Effector memory CD8-positive, alpha-beta T cell (primary cell): ENCODE measurements at places on chromosomes 7 and 10.

GRCh38 chr10:114624951-114625780 lies 32.9 kb downstream of the ABLIM1 start:
- no peak for DNase-seq

- DNase-seq, result no peak
Observed at GRCh38 chr10:61701055-61701705, 38.5 kb downstream of the CABCOCO1 start.

- no peak for DNase-seq
Observed at GRCh38 chr10:45180946-45181875, 134.2 kb downstream of the OR13A1 start.

DNA sequence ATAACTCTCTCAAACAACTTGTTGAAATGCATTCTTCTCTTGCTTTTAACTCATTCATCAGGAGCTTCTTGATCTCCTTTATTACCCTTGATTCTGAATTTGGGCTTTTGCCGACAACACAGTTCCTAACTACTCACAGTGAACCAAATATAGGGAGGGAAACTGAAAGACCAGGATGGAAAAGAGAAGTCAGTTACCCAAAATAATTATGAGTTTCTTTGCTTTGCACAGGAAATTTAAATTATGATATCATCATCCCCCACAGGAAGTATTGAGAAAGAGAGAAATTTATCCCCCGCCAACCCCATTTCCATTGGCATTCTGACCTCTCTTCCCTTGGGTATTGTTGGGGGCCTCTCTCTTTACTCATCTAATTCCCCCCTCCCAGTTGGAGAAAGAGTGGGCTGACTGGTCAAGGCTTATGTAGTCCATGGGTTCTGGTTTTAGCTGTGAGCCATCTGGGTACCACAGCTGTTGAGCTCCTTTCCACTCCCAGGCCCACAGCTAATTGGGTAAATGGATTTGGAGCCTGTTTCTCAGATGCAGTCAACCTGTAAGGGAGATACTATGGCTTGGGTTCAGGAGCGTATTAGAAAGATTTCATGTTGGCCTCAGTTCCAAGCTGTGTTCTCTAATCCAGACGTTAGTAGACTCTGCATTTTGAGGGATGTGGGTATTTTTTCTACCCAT lies 109.0 kb downstream of the FZD1 start:
- no peak for DNase-seq

GRCh38 chr10:112763916-112764520 lies 186.0 kb upstream of the TCF7L2 start:
- no peak for DNase-seq

GRCh38 chr7:73470208-73470607 lies 36.6 kb downstream of the FZD9 start:
- no peak for DNase-seq

- no peak for DNase-seq
Observed at GRCh38 chr10:49140304-49141177, 6.7 kb upstream of the FAM170B start.

DNA sequence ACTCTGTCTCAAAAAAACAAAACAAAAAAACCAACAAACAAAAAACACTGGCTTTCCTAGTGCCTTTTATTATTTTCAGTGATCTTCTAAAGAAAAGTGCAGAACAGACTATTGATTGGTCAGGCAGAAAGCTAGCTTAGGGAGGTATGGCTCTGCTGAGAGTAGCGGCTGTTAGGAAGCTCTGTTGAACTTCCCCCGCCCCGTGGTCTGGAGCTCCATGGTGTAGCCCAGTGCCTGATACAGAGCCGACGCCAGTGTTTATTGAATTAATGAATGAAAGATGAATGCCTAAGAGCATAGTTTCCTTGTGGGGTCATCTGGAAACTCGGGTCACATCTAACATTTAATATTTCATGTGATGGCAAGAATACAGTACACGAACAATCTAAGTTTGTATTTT lies 90.5 kb upstream of the ARMC3 start:
- no peak for DNase-seq

DNA sequence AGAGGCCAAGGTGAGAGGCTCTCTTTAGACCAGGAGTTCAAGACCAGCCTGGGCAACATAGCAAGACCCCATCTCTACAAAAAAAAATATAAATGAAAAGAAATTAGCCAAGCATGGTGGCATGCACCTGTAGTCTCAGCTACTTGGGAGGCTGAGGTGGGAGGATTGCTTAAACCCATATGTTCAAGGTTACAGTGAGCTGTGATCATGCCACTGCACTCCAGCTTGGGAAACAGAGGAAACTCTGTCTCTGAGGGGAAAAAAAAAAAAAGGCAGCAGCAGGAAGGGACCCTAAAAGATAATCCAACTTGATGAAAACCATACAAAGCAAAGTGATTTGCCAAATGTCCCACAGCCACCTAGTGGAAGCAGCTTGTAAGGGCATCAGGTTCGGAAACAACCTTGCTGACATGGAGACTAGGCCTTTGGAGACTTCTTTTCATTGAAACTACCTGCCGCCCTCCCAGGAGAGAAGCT lies 15.6 kb upstream of the PBLD start:
- peak; percentile 20 for DNase-seq

- no peak for DNase-seq
Observed at GRCh38 chr7:139702811-139703486, 74.8 kb downstream of the HIPK2 start.

GRCh38 chr10:132109341-132110110 lies 43.8 kb downstream of the JAKMIP3 start:
- DNase-seq, result no peak

- no peak for DNase-seq
Observed at GRCh38 chr7:112202816-112203215, 3.4 kb downstream of the DOCK4 start.

DNA sequence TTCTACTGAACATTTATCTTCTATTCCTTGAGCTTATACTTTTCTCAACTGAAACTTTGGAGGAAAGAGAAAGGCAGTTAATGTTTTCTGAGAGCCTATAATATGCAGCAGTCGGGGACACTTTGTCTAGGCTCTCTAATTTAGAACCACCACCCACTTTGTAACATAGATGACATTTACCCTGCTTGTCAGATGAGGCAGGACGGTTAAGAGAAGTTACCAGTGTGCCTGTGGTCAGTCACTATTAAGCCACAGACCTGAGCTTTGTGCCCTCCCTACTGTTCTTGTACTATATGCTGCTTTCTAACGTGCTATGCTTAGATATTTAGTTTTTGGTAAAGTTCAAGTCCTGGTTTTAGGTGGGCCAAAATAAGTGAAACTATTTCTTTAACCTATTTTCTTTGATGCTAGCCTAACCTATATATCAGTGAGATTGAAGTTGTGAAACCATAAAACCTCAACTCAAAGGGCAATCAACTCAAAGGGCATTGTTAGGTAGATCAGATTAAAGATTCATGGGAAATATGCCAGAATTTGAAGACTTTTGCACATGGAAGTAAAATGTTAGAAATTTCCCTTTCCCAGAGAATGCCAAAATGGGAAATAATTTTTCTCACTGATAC lies 156.5 kb upstream of the AGR3 start:
- no peak for DNase-seq

DNA sequence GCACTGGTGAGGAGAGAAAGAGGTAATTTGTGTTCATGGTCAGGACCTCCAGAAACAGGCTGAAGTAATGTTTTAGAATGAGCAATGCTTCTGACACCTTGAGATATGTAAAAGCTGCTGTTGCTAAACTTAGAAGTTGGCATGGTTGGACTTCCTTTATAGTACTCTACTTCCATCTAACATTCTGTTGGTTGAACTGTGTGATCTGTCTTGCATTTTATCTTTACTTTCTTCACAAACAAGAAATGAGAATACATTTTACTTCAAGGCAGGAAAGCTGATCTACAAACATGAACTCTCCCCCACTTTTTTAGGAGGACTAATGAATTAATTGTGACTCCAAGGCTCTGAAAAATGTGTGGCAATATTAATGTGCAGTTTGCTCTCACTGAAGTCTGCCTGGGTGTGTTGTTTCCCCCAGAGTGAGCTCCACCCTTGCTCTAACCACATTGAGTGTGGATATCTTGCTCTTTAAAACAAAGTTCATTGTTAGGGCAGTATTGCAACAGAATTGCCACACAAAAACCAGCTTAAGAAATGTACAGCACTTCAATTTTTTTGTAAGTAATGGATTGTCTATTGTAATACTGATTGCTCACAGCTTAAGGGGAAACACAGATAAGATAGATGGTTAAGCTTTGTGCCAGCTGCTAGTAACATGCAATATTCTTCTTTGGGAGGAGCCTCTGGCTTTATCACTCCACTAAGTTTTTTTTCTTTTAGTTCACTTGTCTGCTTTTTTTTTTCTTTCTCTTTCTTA lies 69.0 kb downstream of the ADD3 start:
- DNase-seq, result peak; percentile 22

- peak; percentile 25 for DNase-seq
Observed at GRCh38 chr10:14325325-14325955, 5.3 kb downstream of the FRMD4A start.
